ENCODE measurements at places on chromosomes 11 and 22. TPM values are rescaled to one million over a fixed set of nuclear protein-coding genes. Genes with fewer than 3 reads are reported as not detected.
A peak's percentile ranks its signal among the peaks of the same experiment; 100 is the strongest.

Gene PARVG
- total RNA-seq = 6.0 TPM

Gene NOL12
- total RNA-seq = 13.7 TPM

Gene CCDC188
- total RNA-seq = 0.44 TPM

Gene OR8H2
- total RNA-seq = not detected

Gene MMP7
- not detected for total RNA-seq

Gene DENND6B
- total RNA-seq = 2.4 TPM

Gene SESN3
- total RNA-seq = 17.2 TPM

Gene SPDYC
- not detected for total RNA-seq

DNA sequence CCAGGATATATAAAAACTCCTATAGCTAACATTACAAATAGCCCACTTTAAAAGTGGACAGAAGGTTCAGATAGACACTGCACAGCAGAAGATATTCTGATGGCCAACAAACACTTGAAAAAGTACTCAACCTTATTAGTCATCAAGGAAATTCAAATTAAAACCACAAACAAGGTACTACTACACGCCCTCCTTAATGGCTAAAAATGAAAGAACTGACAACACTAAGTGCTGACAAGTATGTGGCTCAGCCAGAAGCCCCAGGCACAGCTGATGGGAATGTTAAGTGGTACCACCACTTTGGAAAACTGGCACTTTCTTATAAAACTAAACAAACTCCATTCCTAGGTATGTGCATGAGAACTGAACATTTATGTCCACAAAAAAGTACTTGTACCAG lies 320.1 kb downstream of the TBC1D22A start:
- DNase-seq = no peak

- DNase-seq = no peak
Observed at GRCh38 chr22:37418627-37419369, 8.5 kb downstream of the ELFN2 start.

GRCh38 chr22:26401726-26402125 lies 27.3 kb upstream of the ASPHD2 start:
- no peak for DNase-seq

DNA sequence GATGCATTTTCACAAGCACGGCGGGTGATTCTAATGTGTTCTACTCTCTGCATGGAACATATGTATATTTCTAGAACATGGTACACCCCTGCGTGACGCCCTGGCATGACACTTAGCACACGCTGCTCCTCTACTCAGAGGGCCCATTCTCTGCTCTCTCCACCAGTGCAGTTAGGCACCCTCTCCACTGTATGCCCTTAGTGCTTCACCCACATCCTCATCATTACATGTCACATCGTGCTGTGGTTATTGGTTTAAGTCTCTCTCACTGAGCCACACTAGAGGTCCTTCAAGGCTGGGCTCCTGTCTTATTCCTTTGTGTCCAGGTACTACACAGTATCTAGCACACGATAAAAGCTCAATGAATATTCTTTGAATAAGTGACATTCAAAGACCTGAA lies 16.7 kb downstream of the TMPRSS13 start:
- DNase-seq = no peak

GRCh38 chr11:13284776-13285588 lies 7.4 kb downstream of the BMAL1 start:
- no peak for DNase-seq

GRCh38 chr22:44075670-44076069 lies 51.6 kb downstream of the PARVB start:
- DNase-seq = no peak

- DNase-seq = no peak
Observed at GRCh38 chr11:26839911-26840698, 118.2 kb upstream of the SLC5A12 start.

- DNase-seq = no peak
Observed at GRCh38 chr22:46652847-46653331, 32.7 kb downstream of the GRAMD4 start.

- DNase-seq = peak; percentile 20
Observed at GRCh38 chr22:19955241-19956128, 13.9 kb upstream of the TXNRD2 start.

- DNase-seq = no peak
Observed at GRCh38 chr11:66150140-66150539, 80.1 kb downstream of the PACS1 start.

DNA sequence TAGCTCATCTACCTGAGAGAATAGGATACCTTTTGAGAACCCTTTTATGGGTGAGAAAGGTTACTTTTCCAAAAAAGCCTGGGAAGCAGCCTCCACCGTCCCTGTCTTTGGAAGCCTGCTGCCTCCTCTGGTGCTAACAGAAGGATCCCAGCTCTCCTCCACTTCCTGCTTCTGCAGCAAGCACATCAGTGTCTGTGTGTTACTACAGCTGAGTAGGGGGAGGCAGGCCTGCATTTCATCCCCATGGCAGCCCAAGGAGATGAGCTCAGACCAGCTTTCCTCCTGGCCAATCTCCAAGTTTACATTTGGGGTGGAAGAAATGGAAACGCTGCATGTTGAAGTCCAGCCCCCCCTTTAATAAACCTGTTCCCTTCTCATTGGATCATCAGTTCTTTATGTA lies 7.4 kb upstream of the CCDC34 start:
- no peak for DNase-seq

- no peak for DNase-seq
Observed at GRCh38 chr11:35253237-35253636, 114.3 kb downstream of the CD44 start.

GRCh38 chr11:30326114-30326778 lies 3.3 kb downstream of the ARL14EP start:
- DNase-seq = no peak

All from left cardiac atrium (tissue), 4 donors.